ENCODE measurements at places on chromosomes 2 and 18. TPM values are rescaled to one million over a fixed set of nuclear protein-coding genes. Genes with fewer than 3 reads are reported as not detected.

The PRSS56 gene
- 0.18 TPM for total RNA-seq

The RFTN2 gene
- 50.2 TPM for total RNA-seq

The CHRNA1 gene
- total RNA-seq: not detected

The OSBPL6 gene
- total RNA-seq: 15.9 TPM

The ALPG gene
- total RNA-seq: not detected

The BCL2 gene
- total RNA-seq: 33.4 TPM

The CCDC150 gene
- total RNA-seq: 12.8 TPM
